Smooth muscle cell of the coronary artery (primary cell): ENCODE measurements at places on chromosomes 3 and 15. TPM values are rescaled to one million over a fixed set of nuclear protein-coding genes. Genes with fewer than 3 reads are reported as not detected.

SLC9C1 gene
- 0.70 and 0.75 TPM in 2 replicates for total RNA-seq

MUSTN1 gene
- total RNA-seq: not detected in 2 replicates

CCDC39 gene
- total RNA-seq: not detected in 2 replicates

EPM2AIP1 gene
- 7.3 and 11.9 TPM in 2 replicates for total RNA-seq

GBE1 gene
- 170 and 218 TPM in 2 replicates for total RNA-seq

CLRN1 gene
- total RNA-seq: not detected in 2 replicates

GRIP2 gene
- 0.08 and 0.47 TPM in 2 replicates for total RNA-seq

PYGO1 gene
- total RNA-seq: 4.7 and 5.0 TPM in 2 replicates

C3orf20 gene
- total RNA-seq: under 0.01 TPM in 1 of 2 replicates, not detected in the other

C3orf33 gene
- total RNA-seq: 0.23 and 1.7 TPM in 2 replicates

LMAN1L gene
- not detected in 2 replicates for total RNA-seq

RBSN gene
- total RNA-seq: 18.9 and 26.3 TPM in 2 replicates

HES1 gene
- 0.70 and 24.2 TPM in 2 replicates for total RNA-seq

DLL4 gene
- total RNA-seq: under 0.01 and 1.6 TPM in 2 replicates

NEK11 gene
- total RNA-seq: 4.1 and 5.4 TPM in 2 replicates

RBPMS2 gene
- total RNA-seq: not detected in 2 replicates

PLSCR5 gene
- total RNA-seq: not detected in 2 replicates

GREM1 gene
- total RNA-seq: 5.0 and 527 TPM in 2 replicates

BMF gene
- 0.47 and 4.1 TPM in 2 replicates for total RNA-seq

FRMD4B gene
- total RNA-seq: 0.70 and 3.2 TPM in 2 replicates

ECE2 gene
- total RNA-seq: not detected in 2 replicates
